Activated CD8-positive, alpha-beta T cell treated with anti-CD3 and anti-CD28 coated beads, Interleukin-2, amount 10 ng/mL, durations not matched to agents 7 days and 5 days (primary cell): ENCODE measurements at places on chromosomes 16 and 17.

DNA sequence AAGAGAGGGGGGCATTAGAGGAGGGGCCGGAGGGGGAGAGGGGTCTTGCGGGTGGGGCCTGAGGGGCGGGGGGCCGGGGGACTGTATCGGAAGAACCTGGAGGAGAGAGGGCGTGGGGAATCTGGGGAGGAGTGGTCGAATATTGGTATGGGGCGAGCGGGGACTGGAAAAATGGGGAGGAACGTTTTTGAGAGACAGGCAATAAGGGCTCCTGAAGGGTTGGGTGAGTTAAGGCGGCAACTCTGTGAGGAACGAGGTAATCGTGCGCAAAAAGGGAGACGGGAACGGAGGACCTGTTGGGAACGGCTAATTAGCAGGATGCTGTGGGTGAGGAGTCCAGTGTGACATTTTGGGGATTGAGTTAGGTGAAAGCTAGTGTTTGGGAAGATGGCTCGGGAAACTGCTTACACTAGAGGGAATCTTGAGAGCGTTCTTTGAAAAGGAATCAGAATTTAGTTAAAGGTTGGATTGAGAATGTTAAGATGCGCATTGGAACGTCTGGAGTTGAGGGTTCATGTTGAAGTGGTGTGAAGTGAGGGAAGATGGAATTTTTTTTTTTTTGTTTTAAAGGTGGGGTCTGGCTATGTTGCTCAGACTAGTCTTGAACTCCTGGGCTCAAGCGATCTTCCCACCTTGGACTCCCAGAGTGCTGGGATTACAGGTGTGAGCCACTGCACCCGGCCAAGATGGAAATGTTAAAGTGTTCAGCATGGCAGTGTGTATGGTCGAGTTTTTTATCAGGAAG, 662 bp downstream of the WIPF2 start:
- peaks cover 27% of the 10 kb centered on the region for H3K4me1 ChIP-seq
- peak; percentile 42 for DNase-seq
- peak overlapping the region; percentile 68 for H3K27ac ChIP-seq

DNA sequence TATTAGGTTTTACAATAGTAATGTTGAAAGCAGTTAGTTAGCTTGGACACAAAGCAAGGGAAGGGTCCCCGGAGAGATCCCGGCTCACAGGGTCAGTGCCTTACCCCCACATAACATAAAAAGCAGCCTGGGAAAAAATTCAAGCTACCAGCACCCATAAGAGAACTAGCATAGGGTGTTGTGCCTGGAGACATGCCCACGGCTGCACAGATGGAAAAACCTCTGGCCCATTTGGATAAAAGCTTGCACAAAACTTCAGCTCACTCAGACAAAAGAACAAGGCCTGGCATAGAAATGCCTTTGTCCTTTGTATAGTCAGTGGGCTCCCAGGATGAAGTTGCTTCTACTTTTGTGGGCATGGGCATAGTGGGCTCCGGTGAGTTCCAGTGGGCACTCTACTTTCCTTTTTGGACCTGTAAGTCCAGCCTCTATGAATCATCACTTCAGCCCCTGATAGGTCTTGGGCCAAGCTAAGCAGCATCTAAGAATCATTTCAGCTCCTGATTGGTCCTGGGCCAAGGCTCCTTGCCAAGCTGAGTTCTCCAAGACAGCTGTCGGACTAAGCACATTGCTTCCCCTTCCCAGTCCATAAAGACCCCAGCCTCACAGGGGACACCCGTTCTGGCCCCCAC, 1.3 kb upstream of the RDM1 start:
- peaks cover 19% of the 10 kb centered on the region for H3K36me3 ChIP-seq
- no peak for DNase-seq
- peaks cover 8% of the 10 kb centered on the region for H3K27me3 ChIP-seq
- no peak overlapping the region for H3K27ac ChIP-seq
- H3K4me1 ChIP-seq = peaks cover 33% of the 10 kb centered on the region

DNA sequence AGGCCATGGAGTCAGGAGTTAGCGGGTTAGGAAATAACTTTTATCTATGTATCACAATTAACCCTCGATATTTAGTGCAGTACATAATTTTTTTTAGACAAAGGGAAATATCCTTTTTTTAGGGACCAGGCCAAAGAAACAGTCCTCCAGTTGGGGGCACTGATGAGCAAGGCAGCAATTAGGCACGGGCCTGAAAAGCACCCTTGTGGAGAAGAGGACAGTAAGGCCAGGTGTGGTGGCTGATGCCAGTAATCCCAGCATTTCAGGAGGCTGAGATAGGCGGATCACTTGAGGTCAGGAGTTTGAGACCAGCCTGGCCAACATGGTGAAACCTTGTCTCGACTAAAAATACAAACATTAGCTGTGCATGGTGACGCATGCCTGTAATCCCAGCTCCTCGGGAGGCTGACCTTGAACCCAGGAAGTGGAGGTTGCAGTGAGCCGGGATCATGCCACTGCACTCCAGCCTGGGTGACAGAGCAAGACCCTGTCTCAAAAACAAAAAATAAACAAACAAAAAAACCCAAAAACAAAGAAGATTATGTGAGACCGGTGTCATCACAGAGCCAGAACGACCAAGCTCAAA, 158.3 kb upstream of the NOL11 start:
- H3K27me3 ChIP-seq = no peaks in the 10 kb centered on the region
- H3K27ac ChIP-seq = no peak overlapping the region
- no peaks in the 10 kb centered on the region for H3K4me1 ChIP-seq

DNA sequence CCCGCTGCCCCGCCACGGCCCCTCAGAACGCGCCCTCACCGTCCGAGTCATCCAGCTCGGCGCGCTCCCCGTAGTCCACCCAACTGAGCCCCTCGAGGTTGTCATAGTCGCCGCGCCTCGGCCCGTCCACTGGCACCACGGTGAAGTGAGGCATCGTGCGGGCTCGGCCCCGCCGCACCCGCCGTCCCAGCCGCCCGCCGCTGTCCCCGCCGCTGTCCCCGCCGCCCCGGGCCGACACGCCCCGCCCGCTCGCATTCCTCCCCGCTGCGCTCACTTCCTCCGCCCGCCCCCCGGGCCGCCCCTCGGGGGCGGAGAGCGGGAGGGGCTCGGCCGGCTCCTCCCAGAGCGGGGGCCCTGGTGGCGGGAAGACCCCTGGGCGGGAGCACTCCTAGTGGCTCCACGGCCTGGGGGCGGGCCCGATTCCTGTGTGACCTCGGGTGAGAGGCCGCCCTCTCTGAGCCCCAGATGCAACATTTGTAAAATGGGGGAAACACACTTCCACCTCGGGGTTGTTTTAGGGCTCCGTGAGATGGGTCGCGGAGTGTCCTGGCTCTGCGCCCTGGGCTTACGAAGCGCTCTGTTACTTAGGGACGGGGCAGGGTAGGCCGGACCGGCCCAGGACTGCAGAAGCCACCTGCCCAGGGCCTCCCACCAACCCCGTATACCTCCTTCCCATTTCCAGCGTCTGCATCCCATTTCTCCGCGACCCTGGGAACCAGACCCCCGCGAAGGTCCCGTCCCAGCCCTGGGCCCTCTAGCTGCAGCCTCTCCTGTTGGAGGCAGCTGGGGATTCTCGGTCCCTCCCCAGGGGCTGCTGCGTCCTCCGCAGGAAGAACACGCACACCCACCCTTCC, at the start of gene SLC12A4:
Gene SLC12A4 (minus strand): TSS at position 238 of the 854 bp plus-strand sequence. CDS start 84 bp downstream, at position 154.
- H3K4me1 ChIP-seq = peaks cover 38% of the 10 kb centered on the region
- H3K27me3 ChIP-seq = no peaks in the 10 kb centered on the region
- H3K36me3 ChIP-seq = peaks cover 2% of the 10 kb centered on the region
- H3K4me3 ChIP-seq = peak within 1 kb of the TSS; percentile 98
- peak; percentile 93 for DNase-seq
- H3K27ac ChIP-seq = peak within 1 kb of the TSS; percentile 98

GRCh38 chr16:17348042-17348783, 122.5 kb downstream of the XYLT1 start:
- H3K36me3 ChIP-seq = peaks cover 62% of the 10 kb centered on the region
- no peak for DNase-seq
- H3K4me1 ChIP-seq = peaks cover 91% of the 10 kb centered on the region
- H3K27ac ChIP-seq = peak overlapping the region; percentile 96
- H3K4me3 ChIP-seq = no peak overlapping the region
- H3K27me3 ChIP-seq = no peaks in the 10 kb centered on the region

- H3K4me1 ChIP-seq = no peaks in the 10 kb centered on the region
- no peaks in the 10 kb centered on the region for H3K36me3 ChIP-seq
- H3K27me3 ChIP-seq = no peaks in the 10 kb centered on the region
- H3K27ac ChIP-seq = no peak overlapping the region
- no peak overlapping the region for H3K4me3 ChIP-seq
Measured at GRCh38 chr17:70365091-70365583, 195.8 kb downstream of the KCNJ2 start.

DNA sequence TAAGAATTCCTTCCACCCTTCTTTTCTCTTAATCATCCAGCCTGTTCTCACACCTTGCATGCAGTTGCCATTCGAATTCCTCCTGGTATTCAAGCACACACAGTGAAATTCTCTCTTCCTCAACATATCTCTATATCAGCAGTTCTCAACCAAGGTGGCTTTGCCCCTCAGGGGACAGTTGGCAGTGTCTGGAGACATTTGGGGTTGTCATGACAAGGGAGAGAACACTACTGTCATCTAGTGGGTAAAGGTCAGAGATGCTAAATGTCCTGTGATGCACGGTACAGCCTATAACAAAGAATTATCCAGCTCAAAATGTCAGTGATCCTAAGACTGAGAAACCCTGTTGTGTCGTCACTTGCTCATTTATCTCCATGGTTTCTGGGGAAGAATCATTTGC, 94.8 kb upstream of the CPHXL start:
- no peaks in the 10 kb centered on the region for H3K36me3 ChIP-seq
- no peaks in the 10 kb centered on the region for H3K4me1 ChIP-seq
- no peaks in the 10 kb centered on the region for H3K27me3 ChIP-seq
- no peak overlapping the region for H3K4me3 ChIP-seq

DNA sequence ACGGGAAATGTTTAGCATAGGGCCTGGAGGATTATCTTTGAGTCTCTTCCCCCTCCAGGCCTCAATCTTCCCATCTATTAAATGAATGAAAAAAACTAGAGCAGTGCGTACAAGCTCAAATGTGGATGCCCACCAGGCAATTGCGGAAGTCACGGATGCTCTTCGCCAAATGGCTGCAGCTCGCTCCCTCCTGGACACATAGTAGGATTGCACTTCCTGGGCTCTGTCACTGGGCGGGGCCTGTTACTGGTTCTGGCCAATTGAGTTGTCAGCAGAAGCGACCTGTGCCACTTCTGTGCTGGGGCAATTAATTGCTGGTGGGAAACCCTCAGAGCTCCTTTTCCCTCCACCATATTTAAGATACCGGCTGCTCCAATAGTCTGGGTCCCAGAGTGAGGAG, 168.2 kb upstream of the IRX6 start:
- H3K4me1 ChIP-seq = no peaks in the 10 kb centered on the region
- H3K36me3 ChIP-seq = no peaks in the 10 kb centered on the region
- no peak overlapping the region for H3K27ac ChIP-seq
- H3K27me3 ChIP-seq = no peaks in the 10 kb centered on the region
- DNase-seq = no peak
- H3K4me3 ChIP-seq = no peak overlapping the region

DNA sequence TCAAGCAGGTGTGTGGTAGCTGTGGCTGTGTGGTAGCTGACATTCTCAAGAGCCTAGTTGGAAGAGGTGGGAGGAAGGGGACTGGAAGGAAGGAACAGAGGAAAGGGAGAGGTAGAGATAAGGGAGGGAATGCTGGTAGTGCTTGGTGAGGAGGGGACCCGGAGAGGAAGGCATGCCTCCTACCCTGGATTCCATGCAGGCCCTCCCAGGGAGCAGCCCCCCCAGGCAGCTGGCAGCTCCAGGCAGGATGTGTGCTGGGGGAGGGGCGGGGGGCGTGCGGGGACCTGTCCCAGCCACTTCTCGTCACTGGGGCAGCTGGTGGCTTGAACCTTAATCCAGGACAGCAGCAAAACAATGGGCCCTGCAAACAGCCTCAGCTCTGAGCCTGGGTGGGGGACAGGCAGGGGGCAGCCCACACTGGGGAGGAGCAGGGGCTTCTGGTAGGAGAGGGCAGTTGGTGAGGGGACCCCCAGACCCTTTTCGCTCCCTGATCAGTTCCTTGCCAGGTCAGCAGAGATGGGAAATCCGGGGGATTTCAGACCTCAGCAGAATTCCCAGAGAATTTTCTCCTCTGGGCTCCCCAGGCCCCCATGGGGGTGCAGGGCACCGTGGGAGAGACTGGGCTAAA, 27.1 kb downstream of the ARHGAP23 start:
- no peak overlapping the region for H3K4me3 ChIP-seq
- peaks cover 43% of the 10 kb centered on the region for H3K27me3 ChIP-seq
- no peaks in the 10 kb centered on the region for H3K36me3 ChIP-seq
- no peak for DNase-seq
- peaks cover 13% of the 10 kb centered on the region for H3K4me1 ChIP-seq
- H3K27ac ChIP-seq = no peak overlapping the region

GRCh38 chr16:89641458-89642119, 15.9 kb downstream of the CHMP1A start:
- DNase-seq = no peak
- peak overlapping the region; percentile 29 for H3K4me3 ChIP-seq
- H3K4me1 ChIP-seq = peaks cover 9% of the 10 kb centered on the region
- H3K27me3 ChIP-seq = no peaks in the 10 kb centered on the region
- H3K27ac ChIP-seq = no peak overlapping the region

DNA sequence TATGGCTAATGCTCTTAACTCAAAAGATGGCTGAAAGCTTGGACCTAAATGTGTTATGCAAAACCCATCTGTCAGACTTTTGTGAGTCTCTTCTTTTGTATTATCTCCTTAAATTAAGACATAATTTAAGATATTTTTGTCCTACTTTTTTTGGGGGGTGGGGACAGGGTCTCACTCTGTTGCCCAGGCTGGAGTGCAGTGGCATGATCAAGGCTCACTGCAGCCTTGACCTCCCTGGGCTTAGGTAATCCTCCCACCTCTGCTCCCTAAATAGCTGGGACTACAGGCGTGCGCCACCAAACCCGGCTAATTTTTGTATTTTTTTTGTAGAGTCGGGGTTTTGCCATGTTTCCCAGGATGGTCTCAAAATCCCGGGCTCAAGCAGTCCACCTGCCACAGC, 7.1 kb downstream of the CLTC start:
- peaks cover 46% of the 10 kb centered on the region for H3K4me1 ChIP-seq
- no peak for DNase-seq
- peaks cover 48% of the 10 kb centered on the region for H3K36me3 ChIP-seq
- no peak overlapping the region for H3K4me3 ChIP-seq

DNA sequence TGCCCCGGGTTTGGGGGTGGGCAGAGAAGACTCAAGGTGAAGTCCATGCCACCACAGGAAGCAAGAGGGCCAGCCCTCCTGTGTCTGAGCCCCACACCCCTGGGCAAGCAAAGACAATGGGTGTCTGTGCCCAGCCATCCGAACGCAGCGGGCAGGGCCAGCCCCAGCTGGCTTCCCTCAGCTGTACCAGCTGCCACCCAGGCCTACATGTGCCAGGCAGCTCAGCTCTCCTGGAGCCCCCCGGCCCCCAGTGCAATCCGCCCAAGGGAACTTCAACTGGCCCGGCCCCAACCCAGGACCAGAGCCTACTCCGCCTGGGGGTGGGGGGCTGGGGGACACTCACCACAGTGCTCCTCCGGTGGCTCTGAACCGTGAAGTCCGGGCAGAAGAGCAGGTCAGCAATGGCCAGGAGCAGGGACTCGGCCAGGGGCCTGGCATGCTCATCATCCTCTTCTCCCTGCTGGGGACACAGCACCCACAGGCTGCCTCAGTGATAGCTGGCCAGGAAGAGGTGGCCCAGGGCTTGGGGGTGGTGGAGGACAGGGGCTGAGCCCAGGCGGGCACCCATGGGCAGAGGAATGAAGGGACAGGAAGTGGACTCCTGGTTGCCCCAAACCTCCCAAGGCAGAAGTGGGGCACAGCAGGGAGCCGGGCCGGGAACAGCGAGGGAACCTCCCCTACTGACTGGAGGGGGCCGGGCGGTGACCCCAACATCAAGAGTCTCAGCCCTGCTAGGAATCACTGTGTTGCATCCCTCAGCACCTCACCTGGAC, 9.8 kb downstream of the HID1 start:
- DNase-seq = no peak
- H3K27me3 ChIP-seq = peaks cover 2% of the 10 kb centered on the region
- H3K36me3 ChIP-seq = no peaks in the 10 kb centered on the region
- H3K27ac ChIP-seq = no peak overlapping the region
- peaks cover 10% of the 10 kb centered on the region for H3K4me1 ChIP-seq
- no peak overlapping the region for H3K4me3 ChIP-seq
